ENCODE measurements at places on chromosomes 3 and 15. TPM values are rescaled to one million over a fixed set of nuclear protein-coding genes. Genes with fewer than 3 reads are reported as not detected.

Gene FBN1
- total RNA-seq: 256 TPM

Gene THRB
- 29.2 TPM for total RNA-seq

Gene BMF
- 7.3 TPM for total RNA-seq

Gene NUSAP1
- 2.6 TPM for total RNA-seq

Gene PROK2
- total RNA-seq: 0.34 TPM

Gene ANKRD34C
- total RNA-seq: not detected
